Left lung (tissue), 14 donors: ENCODE measurements at places on chromosomes 1 and 21.

DNA sequence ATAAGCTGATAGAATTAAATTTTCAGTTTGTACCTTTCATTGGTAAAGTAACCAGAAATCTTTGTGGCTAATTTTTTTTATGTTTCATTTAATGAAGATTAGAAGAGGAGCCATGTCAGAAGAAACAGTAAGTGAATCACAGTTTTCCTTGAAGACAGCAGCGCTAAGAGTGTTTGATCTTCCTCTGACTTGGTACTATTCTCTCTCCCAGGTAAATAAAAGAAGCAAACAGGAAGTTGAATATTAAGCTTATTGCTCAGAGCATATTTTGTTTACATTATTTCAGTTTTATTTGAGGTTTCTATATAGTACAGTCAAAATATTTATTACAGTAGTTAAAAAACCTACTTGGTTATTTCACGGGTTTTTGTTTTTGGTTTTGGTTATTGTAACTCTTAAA, 3.7 kb downstream of the MIGA1 start:
- DNase-seq, result no peak

GRCh38 chr1:230140221-230141020, 73.4 kb downstream of the GALNT2 start:
- DNase-seq, result no peak

- DNase-seq, result no peak
Observed at GRCh38 chr1:118783095-118783758, 204.9 kb downstream of the TBX15 start.

DNA sequence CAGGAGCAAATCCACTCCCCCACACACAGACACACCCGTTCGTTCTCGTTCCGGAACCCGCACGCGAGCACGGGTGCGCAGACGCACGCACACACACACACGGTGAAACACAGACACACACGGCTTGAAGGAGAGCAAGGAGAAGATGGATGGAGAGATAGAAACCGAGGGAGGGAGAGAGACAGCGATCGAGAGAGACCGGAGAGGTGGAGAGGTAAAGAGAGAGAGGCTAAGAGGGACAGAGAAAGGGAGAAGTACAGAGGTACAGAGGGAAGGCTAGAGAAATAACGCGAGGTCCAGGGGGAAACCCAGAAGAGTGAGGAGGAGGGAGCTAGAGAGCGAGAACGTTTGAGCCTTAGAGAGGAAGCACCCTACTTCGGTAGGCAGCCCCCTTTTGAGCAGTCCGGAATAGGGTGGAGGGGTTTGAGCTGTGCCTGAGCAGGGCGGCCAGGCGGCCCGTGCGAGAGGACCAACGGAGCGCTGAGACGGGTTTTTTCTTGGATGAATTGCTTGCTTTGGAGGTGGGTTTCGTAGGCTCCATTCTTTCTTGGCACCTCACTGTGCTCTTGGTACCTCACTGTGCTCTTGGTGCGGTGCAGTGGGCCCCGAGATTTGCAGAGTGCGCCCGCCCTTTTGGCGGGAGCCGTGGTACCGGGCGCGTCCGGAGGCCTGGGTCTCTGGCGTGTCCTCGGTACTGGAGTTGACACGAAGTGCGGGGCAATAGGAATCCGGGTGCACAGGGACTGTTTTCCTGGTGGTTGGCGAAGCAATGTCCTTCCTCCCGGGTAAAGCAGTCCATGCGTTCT, 88.4 kb upstream of the RHOU start:
- DNase-seq, result peak; percentile 49

GRCh38 chr1:89363638-89364536, at the start of gene GBP6:
Gene GBP6 (plus strand): TSS chr1:89364059. CDS start chr1:89368552, 4,493 bp downstream.
- DNase-seq, result no peak

GRCh38 chr1:77014073-77014788, 147.0 kb downstream of the ST6GALNAC5 start:
- DNase-seq, result no peak

GRCh38 chr21:15182731-15183130, 117.9 kb upstream of the NRIP1 start:
- no peak for DNase-seq

DNA sequence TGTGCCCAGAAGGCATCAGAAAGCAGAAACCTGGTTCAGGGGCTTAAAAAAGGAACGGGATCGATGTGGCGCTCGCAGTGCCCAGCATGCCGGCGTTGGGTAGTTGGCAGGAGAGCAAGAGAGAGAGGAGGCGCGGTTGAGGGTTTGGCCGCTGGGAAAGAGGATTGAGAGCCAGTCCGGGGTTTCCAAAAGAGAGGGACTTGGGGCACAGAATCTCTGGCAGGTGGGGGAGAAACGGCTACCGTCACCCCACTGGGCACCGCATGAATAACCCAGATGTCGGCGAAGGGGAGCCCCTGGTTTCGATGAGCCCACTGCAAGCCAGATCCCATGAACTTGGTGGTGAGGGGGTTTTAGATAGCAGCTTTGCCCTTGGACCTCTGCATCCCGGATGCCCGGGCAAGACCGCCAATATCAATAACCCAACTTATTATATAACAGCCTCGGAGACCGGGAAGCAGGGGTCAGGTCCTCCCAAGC, 60.4 kb upstream of the ACOT11 start:
- DNase-seq, result no peak

- no peak for DNase-seq
Observed at GRCh38 chr1:93614986-93615581, 66.6 kb downstream of the BCAR3 start.

- peak; percentile 91 for DNase-seq
Observed at GRCh38 chr1:32817815-32818786, 648 bp downstream of the S100PBP start.

DNA sequence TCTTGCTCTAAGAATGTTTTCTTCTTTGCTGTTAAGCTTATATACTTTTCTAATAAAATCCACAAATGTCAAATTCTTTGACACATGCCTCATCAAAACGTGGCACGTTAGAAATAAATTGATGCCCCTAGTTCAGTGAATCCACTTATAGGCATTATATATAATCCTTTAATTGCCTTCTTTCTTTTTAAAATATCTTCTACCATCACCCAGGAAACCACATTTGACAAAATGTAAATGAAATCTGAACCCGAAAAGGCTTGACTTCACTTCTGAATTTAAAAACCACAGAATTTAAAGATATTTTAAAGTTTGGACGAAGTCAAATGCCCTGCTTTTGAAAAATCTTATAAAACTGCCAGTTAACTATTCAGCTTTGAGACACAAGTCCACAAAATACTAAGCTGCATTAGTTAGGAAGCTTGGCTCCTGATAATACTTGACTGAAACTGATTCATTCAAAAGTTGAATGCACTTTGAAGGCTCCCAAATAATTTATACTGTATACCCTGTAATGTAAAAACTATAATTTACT, 22.4 kb upstream of the KIFAP3 start:
- no peak for DNase-seq

DNA sequence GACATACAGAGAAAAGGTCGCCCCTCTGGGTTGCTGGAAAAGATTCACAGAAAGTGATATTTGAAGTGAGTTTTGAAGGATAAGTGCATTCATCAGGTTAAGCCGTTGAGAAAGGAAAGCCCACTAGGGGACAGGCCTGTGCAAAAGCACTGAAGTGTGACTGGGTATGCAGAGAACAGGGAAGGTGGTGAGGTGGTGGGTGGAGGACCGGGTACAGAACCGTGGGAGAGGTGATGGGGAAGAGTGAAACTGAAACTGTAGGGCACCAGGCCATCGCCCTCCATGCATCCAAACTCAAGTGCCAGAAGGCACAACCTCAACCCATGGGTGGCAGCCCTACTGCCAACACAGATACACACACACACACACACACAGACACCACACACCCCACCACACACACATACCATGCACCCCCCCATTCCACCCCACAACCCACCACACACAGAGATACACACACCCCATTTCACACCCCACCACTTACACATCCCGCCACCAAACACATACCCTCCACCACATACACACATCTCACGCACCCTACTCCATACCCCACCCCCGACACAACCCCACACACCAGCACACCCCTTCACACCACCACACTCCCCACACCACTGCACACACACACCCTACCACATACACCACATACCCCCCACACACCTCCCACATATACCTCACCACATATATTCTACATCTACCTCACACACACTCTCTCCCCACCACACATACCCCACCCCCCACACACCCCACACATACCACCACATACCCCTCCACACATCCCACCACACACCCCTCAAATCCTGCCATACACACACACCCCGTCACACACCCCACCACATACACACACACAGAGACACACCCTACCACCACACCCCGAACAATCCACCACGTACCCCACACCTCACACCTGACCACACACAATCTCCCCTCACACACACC, 59.0 kb downstream of the TSEN15 start:
- DNase-seq, result no peak
